Umbilical cord (tissue), 2 donors: ENCODE measurements at places on chromosomes 12 and 14.
A peak's percentile ranks its signal among the peaks of the same experiment; 100 is the strongest.

GRCh38 chr14:60977847-60978246 lies 3.0 kb downstream of the TRMT5 start:
- DNase-seq = no peak

- no peak for DNase-seq
Measured at GRCh38 chr12:6334940-6335450, 6.9 kb downstream of the TNFRSF1A start.

- DNase-seq = peak; percentile 63
Measured at GRCh38 chr14:70888681-70889175, 18.5 kb upstream of the PCNX1 start.

- DNase-seq = no peak
Measured at GRCh38 chr12:162467-163307, 51.3 kb downstream of the SLC6A12 start.

- peak; percentile 92 for DNase-seq
Measured at GRCh38 chr12:54032627-54033100, at the start of gene HOXC5. HOXC5 (plus strand) TSS chr12:54033050; CDS start chr12:54033123, 73 bp downstream.

- DNase-seq = no peak
Measured at GRCh38 chr14:85115921-85116320, 414.0 kb upstream of the FLRT2 start.

GRCh38 chr12:21521541-21521940 lies 4.6 kb upstream of the SPX start:
- DNase-seq = no peak

GRCh38 chr14:51603495-51603894 lies 48.2 kb upstream of the FRMD6 start:
- DNase-seq = no peak

DNA sequence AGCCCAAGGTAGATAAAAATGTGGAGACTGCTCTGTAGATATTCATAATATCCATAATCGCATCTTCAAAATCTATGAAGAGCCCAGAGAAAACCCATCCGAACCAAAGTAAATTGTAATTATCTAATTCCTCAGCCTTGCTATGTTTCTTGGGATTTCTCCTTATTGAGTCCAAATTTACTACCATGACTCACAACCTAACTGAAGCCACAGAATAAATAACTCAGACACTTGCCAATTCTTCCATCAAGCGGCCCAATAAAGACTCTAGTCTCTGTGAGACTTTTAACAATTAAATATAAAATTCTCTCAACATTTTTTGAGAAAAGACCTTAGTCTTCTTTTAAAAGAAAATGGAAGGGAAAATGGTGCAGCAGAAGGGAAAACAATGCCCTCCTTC lies 409.8 kb downstream of the DAD1 start:
- no peak for DNase-seq

DNA sequence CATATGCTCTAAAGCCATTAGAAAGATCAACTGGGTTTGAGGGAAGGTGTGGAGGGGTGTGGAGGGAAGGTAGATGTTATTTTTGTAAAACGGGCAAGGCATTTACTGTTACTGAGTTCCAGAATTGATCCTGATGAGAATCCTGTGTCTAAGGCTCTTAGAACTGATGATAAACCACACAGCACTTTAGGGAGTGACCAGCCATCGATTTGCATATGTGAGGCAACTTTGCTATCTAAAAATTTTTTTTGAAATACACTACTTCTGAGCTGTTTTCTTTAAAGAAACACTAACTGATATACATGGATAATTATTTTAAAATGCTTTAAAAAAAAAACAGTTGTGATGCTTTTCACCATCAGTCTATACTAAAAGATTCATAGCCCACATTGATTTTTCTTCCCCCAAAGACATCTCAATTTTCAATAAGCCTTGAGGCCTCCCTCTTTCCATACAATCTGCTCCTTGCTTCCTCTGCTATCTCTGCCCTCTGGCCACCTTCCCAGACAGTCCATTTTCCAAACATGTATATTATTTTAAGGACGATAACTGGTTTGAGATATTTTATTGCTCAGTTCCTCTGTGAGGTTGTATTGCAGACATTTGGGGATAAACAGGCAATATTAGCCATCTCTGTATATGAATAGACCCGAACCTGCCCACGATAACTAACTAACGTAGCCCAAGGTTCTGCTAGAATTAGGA lies 265.9 kb downstream of the EFCAB11 start:
- peak; percentile 65 for DNase-seq

DNA sequence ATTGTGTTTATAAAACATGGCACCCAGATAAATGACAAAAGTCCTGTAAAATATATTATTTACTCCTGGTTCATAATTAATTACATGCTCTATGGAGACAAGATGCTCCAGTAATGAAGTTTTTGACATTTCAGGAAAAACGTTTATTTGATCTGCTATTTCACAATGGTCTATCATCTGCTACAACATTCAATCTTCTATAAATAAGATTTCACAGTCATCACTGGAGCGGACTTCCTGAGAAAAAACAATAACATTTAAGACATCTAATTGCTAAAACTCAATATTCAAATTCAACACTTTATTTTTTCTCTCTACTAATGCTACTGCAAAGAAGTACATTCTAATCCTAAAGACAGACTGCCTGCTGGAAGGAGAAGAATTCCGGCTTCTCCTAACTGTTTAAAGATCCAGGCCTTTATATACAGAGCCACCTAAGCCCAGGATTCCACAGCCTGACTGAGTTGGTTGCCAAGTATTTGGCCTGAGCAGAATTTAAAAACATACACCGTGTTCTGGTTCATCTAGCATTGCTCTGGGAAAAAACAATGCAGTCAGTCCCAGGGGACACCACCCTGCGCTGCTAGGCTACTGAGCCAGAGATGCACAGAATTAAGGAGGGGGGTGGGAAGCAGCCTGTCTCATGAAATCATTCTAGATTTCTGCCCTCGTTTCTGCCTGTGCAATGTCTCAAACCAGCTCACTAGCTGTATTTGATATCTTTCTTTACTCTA lies 58.0 kb downstream of the TMTC1 start:
- DNase-seq = peak; percentile 91

GRCh38 chr14:103529383-103530365 lies 678 bp downstream of the TRMT61A start:
- DNase-seq = no peak

DNA sequence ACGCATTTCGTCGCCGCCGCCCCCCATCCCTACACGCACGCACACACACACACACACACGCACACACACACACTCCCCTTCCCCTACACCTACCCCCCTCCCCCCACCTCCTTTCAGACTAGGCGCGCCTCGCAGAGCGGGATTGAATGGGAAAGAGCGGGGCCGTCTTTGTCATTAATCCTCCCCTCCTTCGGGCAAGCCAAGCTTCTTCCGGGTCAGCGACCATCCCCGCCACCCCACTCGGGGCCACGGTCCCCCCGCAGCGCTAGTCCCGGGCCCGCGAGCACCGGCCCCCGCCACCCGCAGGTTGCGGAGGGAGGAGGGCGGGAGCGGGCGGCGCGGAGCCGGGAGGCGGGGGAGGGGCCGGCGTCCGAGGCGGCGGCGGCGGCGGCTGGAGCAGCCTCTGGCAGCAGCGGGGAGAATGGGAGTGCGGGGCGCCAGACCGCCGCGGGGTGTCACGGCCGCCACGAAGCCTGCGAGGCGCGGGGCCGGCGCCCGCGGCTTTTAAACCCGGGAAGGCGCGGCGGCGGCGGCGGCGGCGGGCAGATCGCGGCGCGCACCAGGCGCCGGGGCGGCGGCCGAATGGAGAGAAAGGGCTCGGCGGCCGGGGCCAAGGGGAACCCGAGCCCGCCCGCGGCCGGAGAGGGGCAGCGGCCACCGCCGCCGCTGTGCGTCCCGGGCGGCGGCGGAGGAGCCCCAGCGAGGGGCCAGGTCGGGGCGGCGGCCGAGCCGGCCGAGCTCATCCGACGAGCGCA lies at the start of gene TTC9:
TTC9 (plus strand) TSS at position 369 of the 755 bp plus-strand sequence; CDS start at position 583, 214 bp downstream.
- no peak for DNase-seq

DNA sequence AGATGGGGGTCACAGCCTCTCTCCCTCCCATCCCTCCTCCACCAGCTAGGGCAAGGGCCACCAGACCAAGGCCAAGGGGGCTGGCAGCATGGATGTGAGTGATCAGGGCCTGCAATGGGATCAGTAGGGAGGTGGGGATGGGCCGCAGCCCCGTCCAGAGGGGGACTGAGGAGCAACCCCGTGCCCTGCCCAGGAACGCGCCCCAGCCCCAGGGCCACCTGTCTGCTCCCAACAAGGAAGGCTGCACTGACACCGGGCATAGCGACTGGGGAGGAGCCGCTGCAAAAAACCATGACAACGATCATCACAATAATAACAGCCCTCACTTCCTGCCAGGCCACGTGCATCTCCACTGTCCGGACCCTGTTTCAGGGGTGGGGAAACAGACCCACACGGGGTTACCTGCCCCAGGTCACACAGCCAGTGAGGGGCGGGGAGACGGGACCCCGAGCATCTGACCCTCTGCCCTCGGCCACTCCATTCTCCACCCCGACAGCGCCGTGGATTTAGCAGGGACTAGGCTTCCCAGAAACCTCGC lies 24.3 kb downstream of the NCOR2 start:
- no peak for DNase-seq

DNA sequence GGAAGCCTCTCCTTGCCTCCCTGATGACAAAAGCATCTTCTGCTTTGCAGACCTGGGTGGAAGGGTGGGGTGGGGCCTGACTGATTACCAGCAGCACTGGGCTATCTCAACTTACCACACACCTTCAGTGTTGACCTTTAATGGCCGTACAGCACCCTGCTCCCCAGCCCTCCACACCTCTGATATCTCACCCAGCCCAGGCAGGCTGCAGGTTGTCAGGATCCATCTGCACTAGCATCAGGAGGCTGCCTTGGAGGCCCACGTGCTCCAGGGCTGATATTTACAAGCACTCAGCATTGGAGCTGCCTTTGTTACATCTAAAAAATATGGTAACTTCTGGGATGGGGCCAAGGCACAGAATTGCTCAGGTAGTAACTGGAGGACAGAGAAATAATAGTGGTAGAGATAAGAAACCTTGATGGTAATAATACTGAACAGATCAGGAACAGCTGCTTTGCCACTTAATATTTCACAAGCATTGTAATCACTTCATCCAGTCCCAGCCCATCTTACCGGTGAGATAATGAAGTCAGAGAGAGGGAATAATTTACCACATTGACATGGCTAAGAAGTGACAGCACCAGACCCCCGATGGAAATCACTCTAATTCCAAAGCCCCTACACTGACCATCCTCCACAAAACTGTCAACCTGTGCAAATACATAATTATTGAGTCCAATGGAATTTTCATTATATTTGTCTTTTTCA lies 125.2 kb upstream of the RFLNA start:
- no peak for DNase-seq

DNA sequence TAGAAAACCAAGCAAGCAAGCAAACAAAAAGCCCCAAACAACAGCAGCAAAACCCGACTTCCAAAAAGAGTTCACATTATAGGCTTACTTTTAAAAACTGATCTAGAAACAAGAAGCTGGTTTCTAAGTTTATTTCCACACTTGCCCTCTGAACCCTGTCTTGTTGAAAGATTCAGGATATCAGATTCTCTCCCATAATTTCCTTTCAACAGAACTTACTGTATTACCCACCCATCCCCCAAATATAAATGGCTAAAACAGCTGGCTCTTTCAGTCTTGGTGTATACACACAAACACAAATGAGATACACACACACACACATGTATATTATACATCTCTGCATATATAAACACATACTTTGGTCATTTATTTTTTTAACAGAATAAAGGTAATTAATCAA lies 460.9 kb downstream of the ZFP36L1 start:
- DNase-seq = no peak

DNA sequence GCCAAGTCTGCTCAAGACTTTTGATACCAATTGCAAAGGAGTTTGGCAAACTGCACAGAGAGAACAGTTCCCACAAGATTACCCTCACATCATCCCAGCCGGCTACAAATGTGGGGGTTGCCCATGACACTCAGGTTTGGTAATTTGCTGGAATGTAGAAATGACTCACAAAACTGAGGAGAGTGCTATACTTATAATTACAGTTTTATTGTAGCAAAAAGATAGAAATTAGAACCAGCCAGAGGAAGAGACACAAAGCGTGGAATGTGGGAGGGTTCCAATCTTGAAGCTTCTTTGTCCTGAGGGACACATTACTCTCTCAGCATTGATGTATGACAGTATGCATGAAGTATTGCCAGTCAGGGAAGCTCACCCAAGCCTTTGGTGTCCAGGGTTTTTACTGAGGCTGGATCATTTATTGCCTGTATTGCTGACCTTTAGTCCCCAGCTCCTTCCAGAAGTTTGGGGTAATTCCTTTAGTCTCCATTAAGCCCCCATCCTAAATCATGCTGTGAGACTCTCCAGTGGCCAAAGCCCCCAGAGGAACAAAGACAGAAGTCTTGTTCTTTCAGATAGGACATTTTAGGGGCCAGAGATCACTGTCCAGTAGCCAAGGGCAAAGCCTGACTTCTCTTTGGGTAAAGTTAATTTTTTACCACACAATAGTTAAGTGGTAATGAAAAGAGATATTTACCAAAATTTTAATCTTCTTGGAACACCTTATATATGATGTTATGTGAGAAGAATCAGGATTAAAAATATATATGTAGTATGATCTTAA lies 9.9 kb downstream of the TBK1 start:
- no peak for DNase-seq

- no peak for DNase-seq
Measured at GRCh38 chr12:105166736-105167135, 59.2 kb downstream of the WASHC4 start.

DNA sequence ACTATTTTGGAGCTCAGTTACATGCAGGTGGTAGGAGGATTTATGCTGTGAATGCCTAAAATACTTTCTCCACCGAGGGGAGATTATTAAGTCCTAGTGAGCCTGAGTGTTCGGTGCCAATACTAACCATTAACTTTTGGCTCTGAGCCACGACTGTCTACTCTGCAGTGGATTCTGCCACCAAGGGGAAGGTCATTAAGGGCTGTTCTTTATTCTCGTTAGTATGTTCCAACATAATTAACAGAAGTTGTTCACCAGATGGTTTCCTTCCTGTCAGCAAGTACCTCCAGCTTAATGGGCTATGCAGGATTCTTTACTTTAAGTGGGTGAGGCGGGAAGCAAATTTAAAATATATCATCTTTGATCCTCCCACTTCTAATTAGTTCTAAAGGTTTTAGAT lies 326.3 kb downstream of the BMP4 start:
- DNase-seq = no peak
